ENCODE measurements at places on chromosomes 11 and 22. TPM values are rescaled to one million over a fixed set of nuclear protein-coding genes. Genes with fewer than 3 reads are reported as not detected.

Gene NELL1
- not detected for total RNA-seq

Gene CABP7
- 0.52 TPM for total RNA-seq

Gene POU2AF2
- total RNA-seq, result not detected

Gene ARHGAP8
- total RNA-seq, result not detected

Gene DEUP1
- total RNA-seq, result not detected

Gene SULT4A1
- not detected for total RNA-seq

Gene OR5AL1
- not detected for total RNA-seq

Gene TMEM86A
- total RNA-seq, result 1.1 TPM

- peak; percentile 3 for DNase-seq
Measured at GRCh38 chr22:30890686-30891442, 77.7 kb downstream of the MORC2 start.

- DNase-seq, result no peak
Measured at GRCh38 chr11:1490651-1491050, 4.1 kb upstream of the MOB2 start.

- DNase-seq, result no peak
Measured at GRCh38 chr11:32012049-32012448, 78.8 kb upstream of the RCN1 start.

DNA sequence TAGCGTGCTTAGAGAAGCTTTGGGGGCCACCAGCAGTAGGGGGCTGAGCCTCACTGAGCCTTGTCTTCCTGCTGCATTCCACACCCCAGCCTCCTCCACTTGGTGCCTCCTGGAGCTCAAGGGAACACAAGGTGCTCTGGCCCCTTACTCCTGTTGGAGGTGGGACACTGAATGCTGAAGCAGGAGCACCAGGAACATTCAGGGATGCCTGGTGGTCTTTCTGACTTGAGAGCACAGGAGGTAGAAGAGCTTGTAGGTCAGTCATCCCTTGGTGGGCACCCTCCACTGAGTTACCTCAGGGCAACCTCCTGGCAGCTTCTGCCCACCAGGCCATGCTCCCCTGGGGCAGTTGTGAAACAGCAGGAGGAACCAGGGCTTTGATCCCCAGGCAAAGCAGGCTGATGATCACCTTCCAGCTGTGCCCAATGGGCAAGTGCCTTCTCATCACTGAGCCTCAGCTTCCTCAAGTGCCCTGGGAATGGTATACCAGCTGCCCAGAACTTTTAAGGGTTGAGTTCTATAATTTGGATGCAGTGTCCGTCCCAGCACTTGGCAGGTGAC is 50.1 kb downstream of the CABIN1 start:
- no peak for DNase-seq

DNA sequence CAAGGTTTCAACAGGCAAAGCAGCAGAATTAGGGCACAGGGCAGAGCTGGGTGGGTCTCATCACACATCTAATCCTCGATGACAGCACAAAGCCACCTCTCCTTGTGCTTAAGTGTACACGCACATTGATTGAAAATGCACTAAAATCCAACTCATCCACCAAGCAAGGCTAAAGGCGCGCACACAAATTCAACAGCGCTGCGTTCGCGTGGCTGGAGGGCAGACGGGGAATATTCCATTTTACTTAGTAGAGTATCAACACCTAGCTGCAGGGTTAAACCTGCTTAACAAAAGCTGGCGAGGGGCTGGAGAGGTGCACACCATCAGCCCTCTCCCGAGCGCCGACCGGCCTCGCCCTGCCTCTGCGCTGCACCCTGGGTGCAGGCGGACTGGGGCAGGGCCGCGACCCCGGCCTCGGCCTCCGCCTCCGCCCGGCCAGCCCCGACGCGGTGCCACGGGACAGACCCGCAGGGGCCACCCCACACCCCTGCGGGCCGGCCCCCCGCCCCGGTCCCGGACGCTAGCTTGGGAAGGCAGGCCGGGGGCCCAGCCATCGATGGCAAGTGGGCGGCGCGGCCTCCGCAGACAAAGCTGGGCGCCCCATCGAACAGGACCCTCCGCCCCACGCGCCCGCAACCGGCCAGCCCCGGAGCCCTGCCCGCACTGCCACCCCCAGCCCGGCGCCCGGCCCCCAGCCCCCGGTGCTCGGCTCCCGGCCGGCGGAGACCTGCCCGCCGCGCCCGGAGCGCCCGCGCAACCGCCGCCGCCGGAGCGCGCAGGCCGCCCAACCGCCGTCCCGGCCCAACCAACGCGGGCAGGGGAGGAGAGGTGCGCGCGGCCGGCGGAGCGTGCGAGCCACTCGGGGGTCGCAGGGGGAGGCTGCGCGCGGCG is 929 bp downstream of the PRDM10 start:
- peak; percentile 37 for DNase-seq

GRCh38 chr11:6443269-6444003 is 2.6 kb upstream of the HPX start:
- DNase-seq, result peak; percentile 40

DNA sequence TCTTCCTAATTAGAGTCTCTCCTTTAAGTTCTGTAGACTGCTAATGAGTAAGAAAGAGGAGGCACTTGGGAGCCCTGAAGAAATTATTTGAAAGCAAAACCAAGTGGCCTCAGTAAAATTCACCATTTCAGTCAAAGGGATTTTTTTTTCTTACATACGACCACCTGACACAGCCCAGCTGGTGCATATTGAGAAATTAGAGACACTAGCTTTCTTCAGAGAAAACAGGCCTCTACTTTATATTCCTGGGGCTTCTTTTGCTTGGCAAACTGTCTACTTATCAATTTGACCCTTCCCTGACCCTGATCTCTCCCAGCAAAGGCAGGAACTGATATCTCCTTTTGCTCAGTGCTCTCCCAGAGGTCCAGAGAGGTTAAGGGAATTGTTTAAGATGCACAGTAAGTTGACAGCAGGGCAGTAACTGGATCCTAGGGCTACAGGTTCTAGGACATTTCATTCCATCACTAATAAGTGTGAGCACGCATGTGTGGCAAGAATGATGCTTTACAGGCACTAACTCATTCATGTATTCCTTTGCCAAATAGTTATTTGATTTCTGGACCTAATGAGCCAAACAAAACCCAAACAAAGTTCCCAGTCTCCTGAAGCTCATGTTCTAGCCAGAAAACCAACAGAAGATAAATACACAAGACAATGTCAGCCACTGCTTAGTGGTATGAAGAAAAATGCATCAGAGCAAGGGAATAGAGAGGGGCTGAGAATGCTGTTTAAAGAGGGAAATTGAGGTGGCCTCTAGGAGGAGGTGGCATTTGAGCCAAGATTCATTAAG is 467.6 kb downstream of the SOX6 start:
- no peak for DNase-seq

DNA sequence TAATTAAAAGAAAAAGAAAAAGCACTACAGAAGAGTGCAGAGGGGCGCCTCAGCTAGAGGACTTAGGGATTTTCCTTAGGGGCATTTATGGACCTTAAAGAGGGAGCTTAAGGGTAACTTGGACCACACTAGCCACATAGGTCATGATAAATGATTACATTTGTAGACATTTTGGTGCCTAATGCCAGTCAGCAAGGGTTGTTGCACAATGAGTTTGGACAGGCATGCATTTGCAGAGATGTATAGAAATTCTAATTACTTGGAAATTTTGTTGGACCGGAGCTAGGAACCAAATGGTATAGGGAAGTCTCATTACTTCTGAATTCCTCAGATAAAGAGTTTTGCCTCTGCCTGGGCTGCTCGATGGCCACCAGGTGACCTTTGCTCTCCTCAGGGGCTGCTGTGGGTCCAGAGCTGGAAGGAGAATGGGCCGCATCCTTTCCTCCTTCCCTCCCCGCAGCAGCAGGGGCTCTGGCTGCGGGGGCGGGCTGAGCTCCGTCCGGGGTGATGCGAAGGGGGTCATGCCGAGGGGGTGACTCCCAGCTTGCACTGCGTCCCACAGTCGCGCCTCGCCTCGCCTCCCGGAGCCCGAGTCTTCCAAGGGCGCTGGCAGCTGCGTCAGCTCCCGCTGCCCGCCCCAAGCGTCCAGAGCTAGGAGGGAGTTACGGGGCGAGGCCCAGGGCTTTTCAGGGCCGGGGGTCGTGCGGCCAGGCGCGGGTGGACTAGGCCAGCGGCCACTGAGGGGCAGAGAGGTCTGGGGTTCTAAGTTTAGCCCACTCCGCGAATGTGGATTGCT is 20.3 kb upstream of the MALAT1 start:
- DNase-seq, result peak; percentile 22

DNA sequence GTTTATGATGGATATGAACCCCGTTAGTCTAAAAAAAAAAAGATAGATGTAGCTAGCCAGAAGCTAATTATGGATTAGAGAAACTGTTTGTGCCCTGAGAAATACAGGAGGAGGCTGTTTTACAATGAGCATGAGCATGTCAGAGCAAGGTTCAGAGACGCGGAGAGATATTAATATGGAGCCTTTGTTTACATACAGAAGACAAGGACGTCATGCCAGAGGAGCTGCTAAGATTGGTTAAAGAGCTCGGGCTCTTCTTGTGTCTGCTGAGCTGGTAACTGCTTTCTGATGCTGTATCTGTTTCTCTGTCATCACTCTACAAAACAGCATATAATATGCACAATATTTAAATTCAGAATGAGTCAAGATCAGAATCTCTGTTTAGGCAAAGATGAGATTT is 24.9 kb upstream of the CCDC89 start:
- DNase-seq, result no peak

- peak; percentile 54 for DNase-seq
Measured at GRCh38 chr11:75189911-75190310, 39.0 kb downstream of the SLCO2B1 start.

GRCh38 chr11:61968758-61969390 is 1.4 kb upstream of the FTH1 start:
- DNase-seq, result no peak

DNA sequence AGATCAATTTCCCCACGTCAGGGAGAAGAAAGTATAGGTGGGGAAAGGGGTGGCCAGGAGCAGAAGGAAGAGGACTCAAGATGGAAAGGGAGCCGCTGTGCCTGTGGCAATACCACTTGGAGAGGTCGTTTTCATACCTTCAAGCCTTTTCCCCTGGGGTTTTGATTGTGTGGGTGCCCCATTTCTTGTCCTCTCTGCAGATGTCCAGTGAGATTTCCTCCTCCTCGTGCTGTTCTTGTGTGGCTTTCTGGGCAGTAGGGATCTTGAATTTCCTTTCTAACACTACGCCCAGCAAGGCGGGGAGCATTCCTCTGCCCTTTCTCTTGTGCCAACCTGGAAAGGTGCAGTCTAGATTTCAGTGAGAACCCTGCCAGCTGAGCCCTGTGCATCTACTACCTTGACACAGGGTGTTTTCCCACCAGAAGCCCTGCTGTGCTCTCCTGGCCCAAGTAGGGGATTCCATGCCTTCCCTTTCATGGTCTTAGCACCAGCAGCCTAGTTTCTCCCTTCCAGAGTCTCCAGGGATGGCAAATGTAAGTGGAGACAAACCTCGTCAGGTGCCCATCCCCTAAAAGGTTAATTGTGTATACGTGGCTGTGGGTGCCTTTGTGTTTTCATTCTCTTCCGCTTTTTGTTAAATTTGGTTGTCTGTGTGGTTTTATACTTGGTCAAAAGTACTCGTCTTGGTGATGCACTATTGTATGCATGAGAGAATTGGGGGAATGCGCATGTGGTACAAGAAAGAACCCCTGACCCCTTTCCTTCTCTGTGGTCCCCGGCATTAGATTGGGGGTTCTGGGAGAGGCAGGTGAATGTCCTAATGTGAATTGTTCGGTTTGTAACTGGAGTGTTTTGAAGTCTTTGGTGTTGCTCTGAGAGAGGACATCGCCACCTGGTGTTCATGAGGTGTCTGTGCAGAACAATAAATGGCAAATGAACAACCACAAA is 71.4 kb upstream of the MPEG1 start:
- DNase-seq, result peak; percentile 35

DNA sequence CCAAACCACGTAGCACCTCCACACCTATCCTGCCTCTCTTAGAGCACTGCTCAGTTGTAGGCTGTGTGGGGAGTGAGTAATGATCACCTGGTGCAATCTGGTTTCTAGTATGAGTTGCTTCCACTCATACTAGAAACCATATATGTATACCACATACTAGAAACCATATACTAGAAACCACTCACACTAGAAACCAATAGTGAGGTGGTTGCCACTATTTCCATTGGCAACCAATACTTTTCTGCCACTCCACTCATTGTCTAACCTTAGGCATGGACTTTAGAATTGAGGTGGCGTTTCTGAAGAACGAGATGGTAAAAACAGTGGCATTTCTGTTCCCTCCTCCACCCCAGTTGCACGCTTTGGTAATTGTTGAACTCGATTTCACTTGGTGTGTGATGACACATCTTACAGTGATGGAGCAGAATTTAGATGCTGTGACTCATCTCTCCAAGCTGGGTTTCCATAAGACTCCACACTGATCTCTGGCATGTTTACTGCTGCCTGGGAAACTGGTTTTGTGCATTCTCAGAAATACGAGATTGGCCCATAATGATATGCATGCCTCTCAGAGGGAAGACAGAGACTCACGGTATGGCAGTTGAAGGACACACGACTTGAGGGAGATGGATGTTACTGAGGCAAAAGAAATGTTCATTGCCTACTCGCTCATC is 82.9 kb downstream of the KIRREL3 start:
- peak; percentile 99 for DNase-seq

DNA sequence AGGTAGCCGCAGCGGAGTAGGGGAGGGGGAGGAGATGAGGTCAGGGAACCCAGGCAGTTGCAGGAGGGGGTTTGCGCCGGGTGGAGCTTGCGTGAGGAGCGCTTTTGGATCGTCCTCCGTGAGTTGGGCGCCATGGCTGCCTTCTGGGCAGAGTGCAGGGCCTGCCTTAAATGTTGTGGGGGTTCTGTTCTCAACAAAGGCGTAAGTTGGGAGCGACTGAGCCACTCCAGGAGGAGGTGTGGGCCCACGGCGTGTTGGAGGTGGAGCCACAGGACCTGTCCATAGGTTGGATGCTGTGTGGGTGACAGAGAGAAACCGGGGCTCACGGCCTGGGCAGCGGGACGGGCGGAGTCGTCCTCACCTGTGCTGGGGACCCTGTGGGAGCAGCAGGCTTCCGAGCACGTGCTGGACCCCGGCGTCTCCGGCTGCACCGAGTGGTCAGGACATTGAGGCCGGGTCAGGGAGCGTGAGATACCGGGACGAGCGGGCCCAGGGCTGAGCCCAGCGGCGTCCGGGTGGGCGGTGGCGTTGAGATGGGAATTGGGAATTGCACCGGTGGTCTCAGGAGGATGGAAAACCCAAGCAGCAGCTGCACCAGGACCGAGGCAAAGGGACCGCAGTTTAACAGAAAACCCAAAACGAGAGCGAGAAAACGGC is 977 bp upstream of the PGGHG start:
- DNase-seq, result no peak

- no peak for DNase-seq
Measured at GRCh38 chr11:117950993-117951961, 22.1 kb upstream of the TMPRSS13 start.

GRCh38 chr11:68026391-68027105 is 3.9 kb upstream of the NDUFS8 start:
- peak; percentile 52 for DNase-seq

DNA sequence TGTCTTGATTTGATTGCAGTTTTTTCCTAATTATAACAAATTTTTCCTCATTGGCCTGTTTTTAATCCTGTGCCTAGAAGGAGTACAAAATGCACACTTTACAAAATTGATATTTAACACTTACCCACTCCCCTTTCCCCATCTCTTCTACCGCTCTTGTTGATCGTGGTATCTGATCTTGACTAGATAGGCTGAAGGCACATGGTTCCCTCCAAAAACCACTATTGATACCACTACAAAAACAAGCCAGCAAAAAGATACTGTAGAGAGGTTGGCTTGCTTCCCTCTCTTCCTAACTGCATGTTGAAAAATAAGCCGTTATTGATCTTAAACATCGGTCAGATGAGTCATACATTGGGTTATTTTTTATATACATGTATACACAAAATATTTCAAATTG is 14.6 kb upstream of the ZNF143 start:
- no peak for DNase-seq
